Stimulated activated CD4-positive, alpha-beta T cell treated with anti-CD3 and anti-CD28 coated beads, Interleukin-15, amount 100 ng/mL, for 48 hours (primary cell): ENCODE measurements at places on chromosomes 2 and 18.

DNA sequence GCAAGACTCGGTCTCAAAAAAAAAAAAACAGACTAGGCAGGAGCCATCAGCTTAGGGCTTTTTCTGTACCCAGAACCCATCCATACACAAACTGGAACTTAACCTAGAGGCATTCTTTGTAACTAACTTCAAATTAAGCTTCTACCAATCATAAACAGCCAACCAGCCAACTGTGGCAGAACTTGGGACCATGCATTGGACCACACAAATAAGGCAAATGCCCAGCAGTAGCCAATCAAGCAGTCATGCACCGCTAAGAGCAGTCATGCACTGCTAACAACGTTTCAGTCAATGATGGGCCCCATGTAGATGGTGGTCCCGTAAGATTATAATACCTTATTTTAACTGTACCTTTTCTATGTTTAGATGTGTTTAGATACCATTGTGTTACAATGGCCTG, 22.7 kb downstream of the TUBB6 start:
- no peak for DNase-seq

- no peak for DNase-seq
Observed at GRCh38 chr2:108492364-108492763, 41.9 kb upstream of the LIMS1 start.

DNA sequence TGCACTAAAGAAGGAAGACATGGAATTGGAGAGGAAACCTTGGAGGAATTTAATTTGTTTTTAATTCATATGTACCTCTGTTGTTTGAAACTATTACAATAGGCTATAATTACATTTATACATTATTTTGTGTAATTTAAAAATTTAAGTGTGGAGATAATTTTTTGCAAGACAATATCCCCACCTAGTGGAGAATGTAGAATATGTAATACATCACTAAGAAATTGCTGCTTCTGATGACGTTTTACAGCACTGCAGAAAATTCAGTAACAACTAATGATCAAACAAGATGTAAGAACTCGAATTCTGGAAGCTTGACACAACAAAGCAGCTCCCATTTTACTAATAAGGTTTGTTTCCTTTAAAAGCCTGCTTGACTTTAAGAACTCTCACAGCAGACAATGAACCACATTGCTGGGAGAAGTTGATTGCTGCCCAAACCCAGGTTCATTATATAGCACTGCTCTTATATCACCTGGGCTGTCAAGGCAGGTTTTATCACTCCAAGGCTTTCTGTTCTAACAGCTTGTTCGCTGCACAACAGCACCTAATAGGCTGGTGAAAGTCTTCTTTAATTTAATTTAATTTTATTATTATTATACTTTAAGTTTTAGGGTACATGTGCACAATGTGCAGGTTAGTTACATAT, 53.4 kb downstream of the THADA start:
- no peak for DNase-seq

DNA sequence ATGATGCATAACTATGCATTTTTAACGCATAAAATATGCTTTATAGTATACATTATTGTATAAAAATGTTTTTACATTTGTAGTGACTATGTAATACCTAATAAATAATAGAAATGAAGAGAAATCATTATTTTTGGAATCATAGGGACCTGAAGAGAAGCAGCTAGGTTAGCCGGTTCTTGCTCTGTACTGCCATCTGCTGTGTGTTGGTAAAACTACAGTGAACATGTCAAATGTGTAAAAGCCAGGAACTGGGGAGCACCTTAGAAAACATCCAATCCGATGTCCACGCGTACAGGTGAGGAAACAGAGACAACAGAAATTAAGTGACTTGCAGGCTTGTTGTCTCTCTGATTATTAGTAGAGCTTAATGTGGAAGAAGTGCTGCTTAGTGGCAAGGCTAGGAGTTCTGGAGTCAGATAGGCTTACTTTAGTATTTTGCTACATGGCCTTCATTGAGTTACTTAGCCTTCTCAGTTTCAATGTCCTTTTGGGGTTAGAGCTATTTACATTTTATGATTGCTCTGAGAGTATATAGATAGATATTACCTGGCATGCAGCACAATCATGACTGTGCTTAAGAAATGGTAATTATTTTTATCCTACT, 386.5 kb downstream of the DLGAP1 start:
- DNase-seq = peak; percentile 4
